ENCODE measurements at places on chromosomes 5 and 9.

- no peak for DNase-seq
Observed at GRCh38 chr9:89850631-89851325, 246.0 kb downstream of the GADD45G start.

GRCh38 chr5:67154556-67155206 lies 41.9 kb downstream of the CD180 start:
- DNase-seq, result no peak

- DNase-seq, result no peak
Observed at GRCh38 chr5:23007762-23008161, 154.6 kb upstream of the CDH12 start.

DNA sequence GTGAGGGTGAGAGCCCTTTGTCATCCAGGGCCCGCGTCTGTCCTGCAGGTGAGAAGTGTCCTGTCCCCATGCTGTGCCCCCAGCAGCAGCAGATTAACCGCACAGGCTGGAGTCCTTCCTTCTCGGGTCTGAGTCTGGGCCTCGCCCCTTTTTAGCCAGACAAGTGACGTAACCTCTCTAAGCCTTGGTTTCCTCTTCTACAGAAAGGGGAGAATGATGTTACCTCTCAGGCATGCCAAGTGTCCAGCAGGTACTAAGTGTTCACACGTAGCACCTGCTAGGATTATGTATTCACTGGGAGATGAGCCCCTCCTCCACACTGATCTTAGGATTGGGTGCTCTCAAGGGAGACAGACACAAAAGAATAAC lies 6.9 kb downstream of the NEURL1B start:
- no peak for DNase-seq

GRCh38 chr5:147407094-147407681 lies 102.7 kb downstream of the DPYSL3 start:
- DNase-seq, result no peak

DNA sequence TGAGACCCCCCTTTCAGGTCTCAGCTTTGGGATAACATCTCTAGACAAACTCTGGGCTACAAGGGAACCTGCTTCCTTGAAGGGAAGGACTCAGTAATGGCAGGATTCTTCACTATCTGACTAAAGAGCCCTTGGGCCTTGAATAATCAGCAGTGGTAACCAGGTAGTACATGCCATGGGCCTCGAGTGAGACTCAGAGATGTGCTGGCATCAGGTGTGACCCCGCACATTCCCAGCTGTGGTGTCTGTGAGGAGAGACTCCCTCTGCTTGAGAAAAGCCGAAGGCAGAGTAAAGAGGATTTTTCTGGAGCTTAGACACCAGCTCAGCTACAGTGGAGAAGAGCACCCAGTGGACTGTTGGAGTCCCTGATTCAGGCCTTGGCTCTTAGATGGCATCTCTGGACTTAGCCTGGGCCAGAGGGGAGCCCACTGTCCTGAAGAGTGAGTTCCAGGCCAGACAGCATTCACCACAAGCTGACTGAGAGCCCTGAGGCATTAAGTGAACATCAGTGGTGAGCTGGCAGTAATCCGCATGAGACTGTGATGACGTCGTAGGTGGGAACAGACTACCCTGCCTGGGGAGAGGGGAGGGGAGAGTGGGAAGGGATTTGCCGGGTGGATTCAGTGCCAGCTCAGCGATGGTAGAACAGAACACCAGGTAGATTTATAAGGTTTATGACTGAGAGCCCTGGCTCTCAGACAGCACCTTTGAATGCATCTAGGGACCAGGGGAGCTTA lies 5.3 kb upstream of the ZNF782 start:
- DNase-seq, result peak; percentile 59

GRCh38 chr5:107563959-107564544 lies 106.7 kb downstream of the EFNA5 start:
- DNase-seq, result no peak

DNA sequence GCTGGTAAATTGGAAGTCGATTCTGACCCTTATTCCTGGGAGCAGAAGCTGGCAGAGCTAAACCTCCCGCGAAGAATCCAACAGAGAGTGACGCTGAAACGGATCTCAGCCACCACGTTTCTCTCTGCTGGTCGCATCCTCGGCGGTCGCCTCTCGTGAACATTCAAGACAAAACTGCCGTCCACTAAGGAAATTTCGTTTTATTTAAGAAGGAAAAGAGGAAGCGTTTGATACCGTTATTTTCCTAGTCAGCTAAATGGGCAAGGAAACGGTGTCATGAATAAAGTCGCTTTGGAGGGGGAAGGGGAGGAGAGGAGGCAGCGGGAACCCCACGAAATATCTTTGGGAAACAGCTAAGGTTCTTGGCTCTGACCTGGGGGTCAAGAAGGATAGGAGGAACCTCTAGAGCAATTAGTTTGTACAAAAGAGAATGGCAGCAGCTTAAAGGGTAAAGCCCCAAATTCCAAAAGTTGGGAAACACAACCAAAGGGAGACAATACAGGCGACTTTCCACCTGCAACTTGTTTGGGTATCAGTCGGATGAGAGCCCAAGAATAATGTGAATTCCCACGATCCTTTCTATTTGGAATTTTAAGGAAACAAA lies 1.9 kb downstream of the FOXB2 start:
- DNase-seq, result no peak

DNA sequence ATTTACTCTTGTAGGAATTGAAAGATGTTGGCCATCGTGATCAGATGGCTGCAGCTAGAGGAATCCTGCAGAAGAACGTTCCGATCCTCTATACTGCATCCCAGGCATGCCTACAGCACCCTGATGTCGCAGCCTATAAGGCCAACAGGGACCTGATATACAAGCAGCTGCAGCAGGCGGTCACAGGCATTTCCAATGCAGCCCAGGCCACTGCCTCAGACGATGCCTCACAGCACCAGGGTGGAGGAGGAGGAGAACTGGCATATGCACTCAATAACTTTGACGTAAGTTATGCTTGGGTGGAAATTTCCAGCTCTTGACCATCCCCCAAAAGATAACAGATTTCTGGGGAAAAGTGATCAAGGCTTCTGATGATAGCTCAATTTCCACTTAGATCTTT lies 50.6 kb downstream of the LRRTM2 start:
- DNase-seq, result no peak

DNA sequence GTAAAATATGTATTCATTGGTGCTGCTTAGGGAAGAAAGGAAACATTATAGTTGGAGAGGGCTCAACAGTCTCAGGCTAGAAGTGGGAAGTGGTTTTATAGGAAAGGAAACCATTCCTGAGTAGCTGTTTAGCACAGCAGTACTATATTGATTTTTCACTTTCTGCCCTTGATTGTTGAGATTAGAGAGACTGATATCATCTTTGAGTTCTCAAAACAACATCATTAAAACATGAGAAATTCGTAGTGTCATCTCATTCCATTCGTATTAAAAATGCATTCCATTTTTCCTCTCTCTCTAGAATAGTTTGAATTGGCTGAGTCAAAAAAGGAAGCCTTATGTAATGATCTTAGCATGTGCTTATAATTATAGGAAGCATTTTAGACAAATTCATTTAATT lies 14.1 kb downstream of the POLR3G start:
- peak; percentile 76 for DNase-seq

DNA sequence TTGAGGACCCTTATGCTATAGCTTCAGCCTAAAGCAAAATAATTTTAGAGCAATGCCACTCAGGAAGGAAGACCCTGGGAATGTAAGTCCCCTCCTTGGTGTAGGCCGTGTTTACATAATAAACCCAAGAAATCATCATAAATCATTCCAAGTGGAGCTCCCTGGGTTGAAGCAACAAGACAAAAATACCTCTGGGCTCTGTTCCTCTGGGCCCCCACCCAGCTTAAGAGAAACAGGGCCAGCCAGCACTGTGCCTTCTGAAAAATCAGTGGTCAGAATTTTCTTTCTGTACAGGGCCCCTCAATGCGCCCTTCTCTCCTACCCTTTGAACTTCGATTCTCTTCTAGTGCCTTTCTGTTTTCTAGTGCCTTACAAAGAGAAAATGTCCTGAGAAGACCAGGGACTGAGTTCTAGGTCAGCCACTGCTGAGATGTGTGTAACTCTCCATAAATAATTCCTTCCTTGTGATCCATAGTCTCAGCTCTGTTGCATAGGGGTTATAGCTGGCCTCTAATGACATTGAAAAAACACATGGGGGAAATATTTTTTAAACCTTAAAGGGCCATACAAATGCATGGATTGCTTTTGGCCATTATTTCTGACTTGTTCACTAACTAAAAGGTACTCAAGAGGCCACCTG lies 101.0 kb downstream of the ADRB2 start:
- no peak for DNase-seq

DNA sequence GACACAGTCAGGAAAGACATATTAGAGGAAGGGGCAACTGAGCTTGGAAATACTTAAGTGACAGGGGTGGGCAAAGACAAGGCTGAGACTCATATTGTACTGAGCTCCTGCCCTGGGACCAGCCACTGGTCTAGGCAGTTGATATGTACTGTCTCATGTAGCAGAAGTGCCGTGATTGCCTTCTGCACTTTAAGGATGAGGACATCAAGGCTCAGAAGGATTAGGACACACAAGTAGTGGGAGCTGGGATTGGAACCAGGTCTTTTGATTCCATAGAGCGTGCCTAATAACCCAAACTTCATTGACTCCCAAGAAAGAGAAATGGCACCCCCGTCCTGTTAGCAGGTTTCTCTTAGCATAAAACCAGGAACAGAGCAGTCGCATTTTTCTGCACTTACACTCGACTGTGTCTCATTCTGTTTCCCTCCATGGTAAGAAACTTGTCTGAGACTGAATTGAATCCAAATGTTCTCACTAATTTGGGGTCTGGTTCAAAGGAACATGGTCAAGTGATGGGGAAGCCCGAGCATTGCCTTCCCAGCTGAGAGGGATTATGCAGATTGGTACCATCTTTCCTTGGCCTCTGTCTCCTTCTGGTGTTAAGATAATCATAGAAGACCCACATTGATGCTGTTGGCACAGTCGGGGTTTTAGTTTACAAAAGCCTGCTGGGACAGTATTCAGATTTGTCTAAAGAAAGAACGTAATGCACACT lies 70.4 kb downstream of the ANGPTL2 start:
- DNase-seq, result no peak

GRCh38 chr5:120471971-120472370 lies 7.9 kb downstream of the PRR16 start:
- no peak for DNase-seq

GRCh38 chr5:150353032-150353675 lies 4.3 kb upstream of the TCOF1 start:
- DNase-seq, result no peak

DNA sequence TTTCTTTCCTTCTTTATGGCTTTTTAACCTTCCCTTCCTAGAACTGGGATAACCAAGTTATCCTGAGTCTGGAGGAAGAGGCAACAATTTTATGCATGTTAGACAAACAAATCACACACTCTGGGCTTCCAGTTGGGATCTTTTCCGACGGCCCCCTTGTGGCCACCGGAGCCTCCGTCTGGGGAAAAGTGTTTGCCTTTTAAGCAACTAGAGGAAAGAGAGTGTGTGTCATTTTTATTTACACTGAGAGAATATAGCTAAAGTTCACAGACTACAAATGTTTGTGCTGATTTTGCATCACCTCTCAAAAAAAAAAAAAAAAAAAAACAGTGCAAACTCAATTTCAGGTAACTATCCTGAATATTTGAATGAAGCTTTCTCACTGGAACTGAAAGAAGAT lies 126.2 kb downstream of the SEMA6A start:
- no peak for DNase-seq

DNA sequence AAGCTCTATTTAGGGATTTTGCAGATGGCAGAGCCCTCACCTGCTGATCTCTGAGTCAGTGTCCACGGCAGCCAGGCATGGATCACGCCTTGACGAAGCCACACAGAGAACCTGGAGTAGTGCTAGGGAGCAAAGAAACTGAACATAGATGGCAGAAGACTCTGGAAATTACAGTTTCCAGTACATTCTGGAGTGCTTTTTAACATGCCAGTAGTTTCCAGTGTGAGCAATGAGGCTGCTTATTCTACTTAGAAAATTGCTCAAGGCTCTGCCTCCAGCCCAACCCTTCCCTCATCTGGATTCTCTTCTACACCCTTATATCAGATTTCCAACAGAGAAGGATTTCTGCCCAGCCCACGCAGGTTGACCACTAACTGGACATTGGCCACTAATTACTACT lies 203.3 kb downstream of the ADAMTS12 start:
- DNase-seq, result no peak

DNA sequence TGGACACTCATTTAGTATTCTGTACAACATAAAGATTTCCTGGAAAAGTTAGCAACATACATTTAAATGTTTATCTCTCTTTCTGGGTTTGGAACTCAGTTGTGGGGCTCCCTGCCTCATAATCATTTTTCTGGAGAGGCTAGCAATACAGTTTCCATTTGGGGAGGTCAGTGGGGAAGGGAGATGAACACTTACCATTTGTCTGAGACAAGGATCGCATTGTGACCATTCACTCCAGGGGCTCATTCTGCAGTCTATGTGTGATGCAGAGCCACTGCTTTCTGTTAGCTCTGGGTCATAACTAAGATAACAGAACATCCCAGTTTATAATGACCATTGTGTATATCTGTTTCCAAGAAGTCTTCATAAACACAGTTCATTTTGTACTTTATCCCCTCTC lies 22.4 kb downstream of the C9 start:
- DNase-seq, result no peak

GRCh38 chr5:163670036-163670435 lies 164.6 kb downstream of the MAT2B start:
- no peak for DNase-seq

DNA sequence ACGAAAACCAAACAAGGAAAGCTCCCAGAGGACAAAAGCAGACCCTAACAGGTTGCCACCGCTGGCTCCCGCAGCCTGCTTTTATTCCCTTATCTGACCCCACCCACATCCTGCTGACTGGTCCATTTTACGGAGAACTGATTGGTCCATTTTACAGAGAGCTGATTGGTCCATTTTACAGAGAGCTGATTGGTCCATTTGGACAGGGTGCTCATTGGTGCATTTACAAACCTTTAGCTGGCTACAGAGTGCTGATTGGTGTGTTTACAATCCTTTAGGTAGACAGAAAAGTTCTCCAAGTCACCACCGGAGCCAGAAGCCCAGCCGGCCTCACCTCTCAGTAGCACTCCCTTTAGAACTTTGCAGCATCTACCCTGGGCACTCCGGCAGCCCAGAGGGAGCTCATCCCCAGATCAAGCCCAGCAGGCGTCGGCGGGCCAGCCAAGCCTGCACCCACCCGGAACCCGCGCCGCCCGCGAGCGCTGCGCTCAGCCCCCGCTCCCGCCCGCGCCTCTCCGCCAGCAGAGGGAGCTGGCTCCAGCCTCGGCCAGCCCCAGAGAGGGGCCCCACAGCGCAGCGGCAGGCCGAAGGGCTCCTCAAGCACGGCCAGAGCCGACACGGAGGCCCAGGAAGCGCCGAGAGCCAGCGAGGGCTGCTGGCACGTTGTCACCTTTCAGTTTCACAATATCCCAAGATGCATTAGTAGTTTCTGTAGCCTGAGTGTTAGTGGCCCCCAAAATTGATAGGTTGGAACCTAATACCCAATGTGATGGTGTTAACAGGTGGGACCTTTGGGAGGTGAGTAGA lies 35.3 kb upstream of the CLPTM1L start:
- DNase-seq, result no peak

DNA sequence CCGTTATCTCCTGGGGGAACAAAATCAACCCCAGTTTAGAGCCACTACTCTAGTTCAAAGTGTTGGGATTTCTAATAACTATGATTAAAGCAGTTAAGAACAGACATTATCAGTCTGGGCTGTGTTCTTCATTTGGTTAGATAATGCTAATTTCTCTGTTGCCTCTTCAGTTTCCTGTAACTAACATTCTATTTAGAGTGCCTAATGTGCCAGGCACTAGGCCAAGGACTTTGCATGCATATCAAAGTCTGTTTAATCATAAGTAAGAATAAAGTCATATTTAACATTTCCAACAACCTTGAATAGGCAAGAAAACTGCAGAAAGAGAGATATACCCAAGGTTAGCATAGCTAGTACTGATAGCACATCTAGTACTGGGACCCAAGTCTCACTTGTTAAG lies 68.4 kb downstream of the TNPO1 start:
- no peak for DNase-seq

- no peak for DNase-seq
Observed at GRCh38 chr5:75622564-75622963, 11.3 kb downstream of the ANKDD1B start.
